GOT3 (cell line): ENCODE measurements at places on chromosomes 5 and 9.

- no peak for DNase-seq
Measured at GRCh38 chr5:60649288-60649917, 50.6 kb downstream of the DEPDC1B start.

DNA sequence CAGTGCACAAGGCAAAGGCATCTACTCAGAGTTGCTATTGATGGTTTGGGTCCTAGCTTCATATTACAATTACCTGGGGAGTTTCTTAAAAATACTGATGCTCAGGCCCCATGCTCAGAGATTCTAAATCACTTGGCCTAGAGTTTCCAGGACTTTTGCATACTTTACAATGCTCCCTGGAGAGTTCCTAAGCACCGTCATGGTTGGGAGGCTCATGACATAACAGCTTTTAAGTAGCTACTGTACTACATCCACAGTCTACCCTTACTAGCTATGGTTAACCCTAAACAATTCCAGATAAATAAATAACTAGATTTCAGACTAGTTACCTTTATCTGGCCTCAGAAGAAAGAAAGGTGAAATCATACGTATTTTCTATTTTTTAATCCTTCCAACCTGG, 414.4 kb downstream of the PDE4D start:
- DNase-seq = no peak

- DNase-seq = peak; percentile 83
Measured at GRCh38 chr5:147403651-147404640, 105.9 kb downstream of the DPYSL3 start.

DNA sequence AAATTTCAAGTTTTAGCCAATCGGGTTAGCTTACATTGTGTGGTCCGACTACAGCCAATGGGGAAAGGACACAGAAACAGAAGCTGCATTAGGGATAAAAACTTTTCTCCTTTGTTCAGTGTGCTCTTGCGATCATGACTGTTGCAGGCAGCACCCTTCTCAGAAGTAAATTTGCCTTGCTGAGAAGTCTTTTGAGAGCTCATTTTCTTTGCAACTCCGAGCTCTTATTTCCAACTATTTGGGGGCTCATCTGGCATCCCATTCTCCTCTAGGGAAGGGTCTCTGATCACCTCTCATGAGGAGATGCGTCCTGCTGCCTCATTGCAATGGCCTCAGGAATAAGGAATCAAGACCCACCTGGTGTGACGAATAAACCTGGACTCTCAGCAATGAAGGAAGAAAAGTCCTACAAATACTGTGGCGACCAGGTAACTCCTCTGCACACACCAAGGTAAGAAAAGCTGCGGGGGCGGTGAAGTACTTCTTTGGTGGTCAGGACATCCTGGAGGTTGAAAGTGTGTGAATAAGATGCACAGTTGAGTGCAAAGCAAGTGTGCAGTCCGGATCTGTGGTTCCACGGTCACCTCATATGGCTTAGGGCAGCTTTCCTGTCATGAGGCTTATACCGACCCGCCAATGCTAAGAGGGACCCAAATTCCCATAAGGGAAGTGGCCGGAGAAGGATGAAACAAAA, 20.4 kb downstream of the CNOT8 start:
- no peak for DNase-seq

- DNase-seq = no peak
Measured at GRCh38 chr9:89825669-89826068, 220.9 kb downstream of the GADD45G start.

- no peak for DNase-seq
Measured at GRCh38 chr5:62652225-62652624, 73.6 kb downstream of the LRRC70 start.

DNA sequence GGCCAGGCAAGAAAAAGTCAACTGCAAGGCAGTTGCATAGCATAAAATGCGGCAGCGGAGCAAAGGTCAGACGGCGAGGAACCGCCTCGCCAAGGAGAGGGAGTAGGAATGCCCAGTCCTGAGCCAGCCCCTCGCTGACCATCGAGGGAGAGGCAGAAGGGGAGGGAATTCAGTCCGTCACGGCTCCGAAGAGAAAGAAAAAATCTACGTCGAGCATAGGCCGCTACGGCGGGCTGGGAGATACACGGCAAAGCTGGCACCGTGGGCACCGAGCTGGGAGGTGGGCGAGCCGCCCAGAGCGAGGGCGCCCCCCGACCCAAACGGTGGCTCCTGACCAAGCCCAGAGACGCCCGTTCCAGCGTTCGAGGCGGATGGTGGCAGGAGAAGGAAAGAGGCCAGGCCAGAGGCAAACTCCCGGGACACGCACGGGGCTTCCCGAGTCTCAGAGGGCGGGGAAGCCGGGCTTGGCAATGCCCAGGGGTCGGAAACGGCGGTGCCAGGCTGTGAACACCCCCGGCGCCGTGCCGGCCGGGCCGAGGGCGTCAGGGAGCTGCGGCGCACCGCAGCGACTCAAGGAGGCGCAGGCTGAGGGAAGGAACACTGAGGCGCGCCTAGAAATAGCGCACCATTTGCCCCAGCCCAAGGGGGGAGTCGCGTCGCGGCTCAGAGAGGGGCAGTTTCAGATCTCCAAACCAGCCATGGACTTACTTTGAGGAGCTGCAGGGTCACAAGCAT, 518 bp downstream of the SPRY4 start:
- no peak for DNase-seq

DNA sequence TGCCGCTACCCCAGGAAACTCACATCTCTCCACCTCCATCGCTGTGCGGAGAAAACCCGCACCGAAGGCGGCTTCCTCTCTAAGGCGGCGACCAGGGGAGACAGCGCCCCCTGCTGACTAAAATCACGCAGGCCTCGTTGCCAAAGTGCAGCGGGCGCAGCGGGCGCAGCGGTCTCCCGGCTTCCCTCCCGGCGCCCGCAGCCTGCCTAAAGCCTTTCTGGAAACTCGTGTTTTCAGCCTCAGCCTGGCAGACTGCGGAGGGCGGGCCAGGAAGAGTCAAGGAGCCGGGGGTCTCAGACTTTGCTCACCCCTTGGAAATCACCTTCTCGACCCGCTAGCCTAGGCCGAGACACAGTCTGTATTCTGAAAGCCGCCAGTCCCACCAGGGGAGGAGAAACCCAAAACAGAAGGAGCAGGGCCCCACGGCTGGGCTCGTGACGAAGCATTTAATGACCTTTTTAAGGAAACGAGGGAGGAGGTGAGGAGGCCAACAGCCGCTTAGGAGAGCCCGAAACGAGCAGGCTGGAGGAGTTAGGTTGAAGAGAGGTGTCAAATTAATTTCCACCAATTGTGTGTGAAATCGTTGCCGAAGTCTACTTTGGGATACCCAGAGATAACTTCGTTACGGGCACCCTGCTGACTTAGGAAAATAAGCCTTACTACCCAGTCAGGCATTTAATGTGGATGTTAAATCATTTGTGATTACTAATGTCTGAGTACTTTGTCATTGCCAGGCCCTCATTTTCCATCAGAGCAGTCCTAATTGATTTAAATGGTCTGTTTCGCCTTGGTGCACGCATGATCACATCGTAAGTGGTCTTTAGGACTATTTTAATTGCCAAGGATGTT, 7.3 kb upstream of the FOXB2 start:
- no peak for DNase-seq

DNA sequence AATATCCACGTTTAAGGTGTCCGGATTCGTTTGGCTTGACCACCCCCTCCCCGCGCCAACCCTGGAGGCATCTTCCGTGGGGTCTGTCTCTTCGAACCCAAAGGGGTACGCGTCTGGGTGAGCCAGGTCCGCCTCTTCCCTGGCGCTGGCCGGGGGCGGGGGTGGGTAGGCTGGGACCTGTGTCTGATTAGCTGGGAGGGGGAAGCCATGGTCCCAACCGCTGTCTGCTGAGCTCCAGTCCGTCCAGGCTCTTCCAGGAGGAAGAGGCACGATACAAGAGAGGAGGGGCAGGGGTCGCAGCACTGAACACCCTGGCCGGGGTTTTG, at the start of gene LVRN:
Gene LVRN, plus strand, starts transcription at position 237 of the 326 bp plus-strand sequence. CDS start 143 bp downstream, outside the sequence.
- DNase-seq = no peak

DNA sequence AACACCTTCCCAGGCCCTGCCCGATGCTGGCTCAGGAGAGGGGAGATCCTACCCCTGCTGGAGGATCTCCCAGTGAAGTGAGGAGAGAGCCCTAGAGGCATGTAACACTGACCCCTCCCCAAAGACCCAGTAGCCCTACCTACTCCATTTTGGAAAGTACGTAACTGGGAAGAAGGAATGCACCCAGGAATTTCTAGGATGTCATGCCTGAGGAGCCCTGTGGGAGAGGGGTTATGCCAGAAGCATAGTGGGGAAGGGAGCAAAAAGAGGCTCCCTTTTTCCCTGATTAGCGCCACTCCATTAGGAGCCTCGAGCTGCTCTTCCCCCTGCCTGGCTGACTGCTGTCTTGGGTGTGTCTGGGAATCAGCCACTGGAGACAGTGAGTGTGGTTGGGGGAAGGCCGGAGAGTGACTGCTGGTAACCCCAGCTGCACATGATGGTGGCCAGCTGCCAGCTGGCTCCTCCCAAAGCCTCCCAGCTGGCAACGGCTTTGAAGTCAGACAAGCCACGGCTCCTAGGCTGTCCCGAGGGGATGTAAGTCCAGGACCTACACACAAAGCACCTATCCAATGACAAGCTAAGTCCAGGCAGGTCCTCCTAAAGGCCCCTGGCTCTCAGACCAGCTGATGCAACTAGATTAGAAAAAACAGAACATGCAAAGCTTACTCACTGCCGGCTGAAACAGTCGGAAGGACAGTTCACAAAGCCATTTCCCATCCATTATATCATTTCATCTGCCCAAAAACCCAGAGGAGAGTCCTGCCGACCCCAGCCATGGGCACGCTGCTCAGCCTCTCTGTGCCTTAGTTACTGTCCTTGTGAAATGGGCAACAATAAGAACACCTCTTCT, 136.5 kb upstream of the ABCA1 start:
- DNase-seq = peak; percentile 6

GRCh38 chr9:105859428-105860091, 165.2 kb downstream of the TMEM38B start:
- no peak for DNase-seq

DNA sequence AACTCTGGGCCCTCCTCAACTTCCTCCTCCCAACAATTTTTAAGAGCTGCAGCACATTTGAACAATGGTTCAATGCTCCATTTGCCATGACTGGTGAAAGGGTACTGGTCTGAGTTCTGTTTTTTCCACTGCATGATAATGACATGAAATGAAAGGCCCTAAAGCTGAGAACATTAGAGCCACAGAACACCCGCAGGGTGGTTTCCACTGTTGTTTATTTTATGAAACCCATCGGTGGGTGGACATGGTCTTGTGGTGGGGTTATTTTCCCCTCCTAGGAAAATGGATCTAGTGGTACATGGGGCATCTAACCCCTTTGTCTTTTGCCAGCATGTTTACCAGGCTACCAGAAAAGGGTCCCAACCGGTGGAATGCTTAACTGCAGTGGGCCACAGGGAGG, 71.8 kb downstream of the SMARCA2 start:
- DNase-seq = no peak

DNA sequence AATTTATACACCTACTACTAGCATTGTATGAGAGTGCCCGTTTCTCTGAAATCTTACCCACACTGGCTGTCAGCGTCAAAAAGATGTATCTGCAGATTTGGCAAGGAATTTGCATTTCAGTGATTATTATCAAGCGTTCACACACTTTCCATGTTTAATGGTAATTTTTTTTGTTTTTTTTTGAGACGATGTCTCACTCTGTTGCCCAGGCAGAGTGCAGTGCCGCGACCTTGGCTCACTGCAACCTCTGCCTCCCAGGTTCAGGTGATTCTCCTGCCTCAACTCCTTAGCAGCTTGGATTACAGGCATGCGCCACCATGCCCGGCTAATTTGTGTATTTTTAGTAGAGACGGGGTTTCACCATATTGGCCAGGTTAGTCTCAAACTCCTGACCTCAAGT, 14.3 kb downstream of the ABL1 start:
- DNase-seq = no peak

DNA sequence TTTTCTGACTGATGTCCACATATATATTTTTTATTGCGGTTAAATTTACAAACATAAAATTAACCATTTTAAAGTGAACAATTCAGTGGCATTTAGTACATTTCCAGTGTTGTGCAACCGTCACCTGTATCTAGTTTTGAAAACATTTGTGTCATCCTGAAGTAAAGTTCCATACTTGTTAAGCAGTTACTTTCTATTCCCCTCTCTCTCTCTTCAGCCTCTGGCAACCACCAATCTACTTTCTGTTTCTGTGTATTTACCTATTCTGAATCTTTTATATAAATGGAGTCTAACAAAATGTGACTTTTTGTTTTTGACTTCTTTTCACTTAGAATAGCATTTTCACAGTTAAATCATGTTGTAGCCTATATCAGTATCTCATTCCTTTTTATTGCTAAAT, 480.1 kb upstream of the SMARCA2 start:
- DNase-seq = no peak

- DNase-seq = no peak
Measured at GRCh38 chr5:64518793-64519192, 13.0 kb downstream of the RGS7BP start.

DNA sequence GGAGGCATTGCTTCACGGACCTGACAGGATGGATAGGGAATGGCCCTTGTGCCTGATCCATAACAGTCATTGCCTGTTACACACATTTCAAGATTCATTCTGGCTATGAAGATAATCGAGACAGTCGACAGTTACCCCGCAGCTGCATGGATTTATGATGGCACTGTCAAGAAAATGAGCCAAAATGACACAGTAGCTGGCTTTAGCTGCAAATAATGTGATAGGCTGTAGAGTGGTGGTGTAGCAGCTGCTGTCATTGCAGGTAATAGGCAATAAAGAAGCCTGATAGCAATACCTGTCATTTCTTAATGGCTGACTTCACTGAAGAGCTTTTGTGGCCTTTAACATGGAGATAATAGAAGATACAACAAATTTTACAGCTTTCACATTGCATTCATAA, 1085.2 kb upstream of the ARRDC3 start:
- DNase-seq = no peak

GRCh38 chr5:134510970-134511795, 14.3 kb upstream of the JADE2 start:
- DNase-seq = no peak

DNA sequence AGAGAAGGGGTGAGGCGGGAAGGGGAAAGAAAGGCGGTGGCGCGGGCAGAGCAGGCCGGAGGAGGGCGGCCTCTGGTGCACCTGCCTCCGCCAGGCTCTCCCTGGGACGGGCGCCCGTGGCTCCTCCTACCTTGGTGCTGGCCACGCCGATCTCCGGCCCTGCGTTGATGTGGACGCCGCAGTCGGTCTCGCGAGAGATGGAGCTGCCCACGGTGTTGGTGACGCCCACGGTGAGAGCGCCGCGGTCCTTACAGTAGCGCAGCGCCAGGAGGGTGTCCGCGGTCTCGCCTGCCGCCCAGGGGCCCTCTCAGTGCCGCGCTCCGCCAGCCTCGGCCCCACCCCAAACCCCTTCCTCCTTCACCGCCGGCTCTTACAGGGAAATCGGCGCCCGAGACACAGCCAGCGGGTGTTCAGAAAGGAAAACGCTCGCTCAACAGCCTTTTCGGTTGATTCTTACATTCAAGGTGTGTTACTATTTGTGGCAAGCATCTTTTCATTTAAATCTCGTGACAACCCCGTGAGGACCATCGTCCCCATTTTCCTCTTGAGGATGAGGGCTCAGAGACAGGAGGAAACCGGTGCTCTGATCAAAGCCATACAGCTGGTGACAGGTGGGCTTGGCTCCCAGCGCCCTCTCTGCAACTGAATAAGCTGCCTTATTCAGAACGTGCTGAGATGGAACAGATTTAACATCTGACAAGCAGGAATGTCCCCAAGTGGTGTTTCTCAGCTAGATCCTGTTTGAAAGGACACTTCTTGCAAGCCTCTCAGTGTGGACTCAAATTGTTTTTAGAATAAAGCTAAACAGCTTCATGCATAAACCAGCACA, 22.0 kb upstream of the MAPK9 start:
- DNase-seq = no peak

- DNase-seq = no peak
Measured at GRCh38 chr5:7078901-7079300, 317.0 kb upstream of the ADCY2 start.
